D721Med (cell line): ENCODE measurements at places on chromosomes 6 and 20.

DNA sequence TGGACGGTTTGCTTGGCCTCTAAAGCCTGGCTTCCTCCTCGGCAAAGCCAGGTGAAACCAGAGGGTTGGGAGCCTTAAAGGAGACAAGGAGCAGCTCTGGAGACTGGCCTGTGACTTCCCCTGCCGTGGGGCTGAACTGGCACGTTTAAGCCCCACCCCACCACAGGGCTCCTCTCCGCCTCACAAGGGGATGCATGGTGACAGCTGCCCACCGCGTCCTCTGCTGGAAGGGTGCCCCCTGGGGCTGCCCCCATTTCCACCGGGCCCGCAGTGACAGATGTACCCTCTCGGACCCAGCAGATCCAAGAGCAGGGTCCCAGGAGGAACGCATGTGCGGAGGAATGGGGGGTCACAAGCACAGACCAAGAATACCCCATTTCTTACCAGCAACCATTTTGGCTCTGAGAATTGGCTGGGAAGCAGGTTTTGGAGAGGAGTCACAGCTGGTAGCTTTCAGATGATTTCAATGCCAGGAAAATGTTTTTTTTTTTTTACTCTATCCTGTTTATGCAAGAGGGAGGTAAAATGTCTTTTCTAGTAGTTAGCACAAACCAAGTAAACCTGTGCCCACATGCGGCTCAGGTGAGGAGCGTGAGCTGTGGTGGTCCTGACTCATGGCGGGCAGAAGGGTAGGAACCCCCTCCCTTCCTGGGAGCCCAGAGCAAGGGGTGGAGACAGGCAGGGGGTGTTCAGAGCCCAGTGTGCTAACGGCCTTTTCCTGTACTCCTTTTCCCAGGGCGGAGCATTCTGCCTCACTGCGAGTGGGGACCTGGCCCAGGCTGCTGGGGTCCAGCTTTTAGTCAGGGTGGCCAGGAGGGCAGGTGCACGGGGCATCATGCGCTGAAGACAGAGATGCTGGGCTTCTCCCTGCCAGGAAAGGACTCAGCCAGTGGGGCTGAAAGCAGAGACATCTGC, 33.0 kb downstream of the FRMD1 start:
- no peak for DNase-seq

DNA sequence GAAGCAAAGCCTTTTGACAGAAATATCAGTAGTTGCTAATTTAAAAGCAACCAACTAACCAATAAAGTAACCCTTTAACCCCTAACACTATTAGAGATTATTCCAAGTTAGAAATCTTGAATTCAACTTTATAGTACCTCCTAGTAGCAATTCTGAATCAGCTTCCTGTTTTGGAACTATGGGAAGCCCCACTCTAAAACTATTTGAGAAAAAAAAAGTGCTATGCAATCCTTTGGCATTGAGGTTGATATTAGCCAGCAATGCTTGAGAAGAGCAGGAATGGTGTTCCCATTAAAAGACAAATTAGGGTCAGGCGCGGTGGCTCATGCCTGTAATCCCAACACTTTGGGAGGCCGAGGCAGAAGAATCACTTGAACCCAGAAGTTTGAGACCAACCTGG, 306.2 kb upstream of the ZFP64 start:
- DNase-seq, result no peak

- DNase-seq, result no peak
These were observed 16.3 kb downstream of the PDSS2 start for GRCh38 chr6:107442938-107443607.

- DNase-seq, result no peak
These were observed 21.3 kb upstream of the UTRN start for GRCh38 chr6:144263786-144264185.

DNA sequence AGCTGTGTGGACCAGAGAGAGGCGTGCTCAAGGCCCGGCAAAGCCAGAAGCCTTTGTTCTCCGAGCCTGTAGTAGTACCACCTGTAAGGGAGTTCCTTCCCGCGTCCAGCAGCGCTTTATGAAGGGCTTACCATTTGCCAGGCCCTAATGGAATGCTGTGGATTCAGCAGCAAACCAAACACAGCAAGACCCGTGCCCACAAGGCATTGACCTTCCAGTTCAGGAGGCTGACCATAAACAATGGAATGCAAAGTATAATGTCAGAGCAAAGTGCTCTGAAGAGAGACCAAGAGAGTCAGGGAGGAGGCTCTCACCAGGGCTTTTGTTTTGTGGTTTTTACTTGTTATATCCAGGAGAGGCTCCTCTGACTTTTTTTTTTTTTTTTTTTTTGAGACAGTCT, 209.8 kb downstream of the ZMYND8 start:
- DNase-seq, result no peak

- DNase-seq, result no peak
These were observed 108.1 kb upstream of the SCP2D1 start for GRCh38 chr20:18705490-18705889.
